ENCODE measurements at places on chromosomes 6 and 20.

- no peak for DNase-seq
Observed at GRCh38 chr20:33407251-33407650, 5.9 kb upstream of the CDK5RAP1 start.

- DNase-seq = no peak
Observed at GRCh38 chr6:46310196-46310595, 139.4 kb upstream of the ENPP5 start.

- no peak for DNase-seq
Observed at GRCh38 chr6:66825539-66825938, 1118.5 kb upstream of the EYS start.

DNA sequence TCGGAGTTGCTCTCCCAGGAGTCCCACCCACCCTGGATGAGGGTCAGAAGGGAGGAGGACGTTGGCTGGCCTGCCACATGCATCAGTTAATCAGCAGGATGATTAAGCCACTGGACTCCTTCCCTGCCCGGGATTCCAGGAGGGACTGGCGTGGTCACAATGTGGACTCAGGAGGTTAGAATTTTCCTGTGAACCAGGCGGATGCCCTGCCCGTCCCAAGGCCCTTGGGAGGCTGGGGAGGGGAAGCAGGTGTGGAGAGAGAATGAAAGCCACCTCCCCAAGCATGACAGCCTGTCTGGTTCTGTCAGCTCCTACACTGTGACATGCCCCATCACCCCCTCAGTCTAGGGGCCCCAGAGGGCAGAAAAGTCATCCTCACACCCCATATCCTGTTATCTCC, 11.6 kb upstream of the ITPR3 start:
- DNase-seq = no peak

GRCh38 chr6:16759181-16759645, 2.0 kb downstream of the ATXN1 start:
- DNase-seq = no peak

GRCh38 chr6:10451828-10452509, 37.1 kb upstream of the TFAP2A start:
- no peak for DNase-seq

DNA sequence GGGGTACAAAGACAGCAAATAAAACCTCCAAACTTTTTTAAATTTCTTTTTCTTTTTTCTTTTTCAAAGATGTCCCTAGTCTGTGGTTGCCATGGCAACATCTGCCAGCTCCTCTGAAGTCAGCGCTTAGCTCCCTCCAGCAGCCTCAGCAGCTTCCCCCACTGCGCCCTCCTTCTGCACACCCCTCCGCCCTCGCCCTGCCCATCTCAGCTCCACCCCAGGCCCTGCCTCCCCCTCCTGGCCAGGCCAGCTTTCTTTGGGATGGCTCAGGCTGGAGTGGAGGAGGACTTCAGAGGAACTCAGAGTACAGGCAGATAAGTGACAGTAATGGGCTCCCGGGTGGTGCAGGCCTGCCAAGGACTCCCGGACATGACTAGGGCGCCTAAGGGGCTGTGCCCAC, 104.6 kb downstream of the LRFN2 start:
- peak; percentile 21 for DNase-seq

- DNase-seq = no peak
Observed at GRCh38 chr6:157723376-157723775, 99.7 kb upstream of the SNX9 start.

GRCh38 chr6:71967436-71967835, 81.1 kb downstream of the RIMS1 start:
- no peak for DNase-seq

GRCh38 chr20:24450624-24451376, 18.6 kb upstream of the SYNDIG1 start:
- DNase-seq = no peak

- no peak for DNase-seq
Observed at GRCh38 chr6:16511040-16511660, 250.1 kb downstream of the ATXN1 start.

GRCh38 chr20:21399005-21399475, 1.7 kb upstream of the NKX2-4 start:
- no peak for DNase-seq

DNA sequence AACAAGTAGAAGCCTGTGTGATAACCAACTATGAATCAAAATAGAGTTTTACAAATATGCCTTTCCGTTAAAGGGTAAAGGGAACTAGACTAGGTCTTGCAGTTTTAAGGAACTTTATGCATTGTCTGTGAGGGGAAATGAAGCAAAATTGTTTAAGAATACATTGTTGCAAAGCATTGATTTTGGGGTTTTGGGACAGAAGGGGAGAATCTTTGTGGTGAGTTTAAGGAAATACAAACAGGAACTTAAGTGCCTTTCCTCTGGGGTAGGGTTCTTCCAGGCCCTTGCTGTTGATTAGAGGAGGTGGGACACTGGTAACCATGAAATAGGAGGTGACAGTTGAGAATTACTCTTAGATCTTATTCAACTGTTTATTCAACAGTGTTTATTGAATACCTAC, 4.7 kb downstream of the MAPK14 start:
- DNase-seq = no peak

DNA sequence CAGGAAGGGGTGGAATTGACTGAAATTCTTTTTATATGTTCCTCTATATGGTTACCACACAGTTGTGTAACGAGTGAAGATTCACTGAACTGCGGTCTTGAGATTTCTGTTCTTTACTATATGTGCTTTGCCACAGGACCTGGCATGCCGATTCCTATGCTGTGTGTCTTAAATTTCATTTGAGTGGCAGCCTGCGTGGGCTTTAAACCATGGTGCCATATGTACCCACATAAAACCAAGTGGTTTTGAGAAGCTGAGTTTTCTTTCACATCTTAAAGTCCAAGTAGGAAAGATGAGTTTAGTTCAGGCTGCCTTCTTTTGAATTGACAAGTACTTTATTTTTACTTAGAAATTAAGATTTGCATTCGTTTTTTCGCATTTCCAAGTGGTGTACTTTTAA, 101.1 kb downstream of the DOK5 start:
- DNase-seq = no peak

DNA sequence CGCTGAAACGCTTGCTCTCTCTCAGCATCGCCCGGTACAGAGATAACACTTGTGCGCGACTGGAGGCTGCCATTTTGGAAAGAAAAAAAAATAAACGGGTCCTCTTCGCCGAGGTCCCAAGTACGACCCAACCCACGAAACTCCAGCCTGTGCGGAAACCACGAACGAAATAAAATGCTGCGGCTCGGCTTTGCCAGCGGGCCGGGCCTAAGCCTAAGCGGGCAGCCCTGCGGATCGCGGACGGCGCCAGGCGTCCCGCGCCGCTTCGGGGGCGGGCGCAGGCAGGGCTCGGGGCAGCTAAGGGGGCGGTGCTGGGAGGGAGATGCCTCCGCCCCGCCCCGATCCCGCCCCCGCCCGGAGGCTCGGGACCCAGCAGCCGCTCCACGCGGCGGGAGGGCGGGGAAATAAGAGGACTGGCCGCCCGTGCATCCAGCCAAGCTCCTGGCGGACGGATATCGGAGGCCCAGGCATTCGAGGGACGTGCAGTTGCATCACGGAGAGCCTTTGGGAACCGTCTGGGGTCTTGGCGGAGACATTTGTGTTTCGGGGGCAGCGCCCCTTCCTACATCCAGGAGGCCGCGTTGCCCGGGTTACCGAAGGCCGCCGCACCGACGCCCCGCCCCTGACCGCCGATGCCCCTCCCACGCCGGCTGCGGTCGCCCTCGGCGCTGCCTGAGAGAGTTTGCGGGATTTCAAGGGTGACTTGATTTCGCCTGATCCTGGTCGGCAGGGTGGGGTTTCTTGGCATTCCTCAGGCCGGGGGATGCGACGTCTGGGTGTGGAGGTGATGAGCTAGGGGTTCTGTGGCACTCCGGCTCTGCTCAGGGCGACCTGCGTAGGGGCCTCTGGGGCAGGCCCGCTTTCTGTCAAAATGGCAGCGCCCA, at the start of the genes FARS2 and LYRM4:
Gene FARS2 (plus strand): TSS at position 853 of the 884 bp plus-strand sequence.
Gene LYRM4 (minus strand): TSS at position 290 of the 884 bp plus-strand sequence. CDS start 217 bp downstream, at position 73.
- DNase-seq = peak; percentile 90

- DNase-seq = no peak
Observed at GRCh38 chr20:53408691-53409446, 184.8 kb downstream of the ZNF217 start.

DNA sequence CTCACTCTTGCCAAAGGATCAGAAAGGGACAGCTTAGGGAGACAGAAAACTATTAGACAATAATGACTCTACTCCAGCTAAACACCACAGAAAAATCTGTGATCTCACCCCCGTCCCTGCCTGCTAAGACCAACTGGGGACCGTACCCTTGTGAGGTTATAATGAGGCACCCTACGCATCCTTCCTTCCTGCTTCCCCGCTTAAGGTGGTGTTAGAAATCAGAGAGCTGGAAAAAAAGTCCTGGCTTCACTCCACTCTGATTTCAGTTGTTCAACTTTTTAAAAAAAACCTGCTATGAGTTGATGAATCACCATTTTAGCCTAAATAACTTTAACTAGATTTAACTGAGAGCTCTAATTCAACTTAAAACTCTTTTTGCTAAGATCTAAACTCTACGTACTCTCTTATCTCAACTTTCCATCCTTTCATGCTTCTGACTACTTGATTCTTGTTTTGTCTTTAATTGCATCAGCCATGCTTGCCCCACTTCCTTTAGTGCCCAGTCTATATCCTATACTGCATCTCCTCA, 35.8 kb upstream of the TMEM14A start:
- no peak for DNase-seq

- DNase-seq = no peak
Observed at GRCh38 chr6:121453191-121453590, 17.7 kb downstream of the GJA1 start.

DNA sequence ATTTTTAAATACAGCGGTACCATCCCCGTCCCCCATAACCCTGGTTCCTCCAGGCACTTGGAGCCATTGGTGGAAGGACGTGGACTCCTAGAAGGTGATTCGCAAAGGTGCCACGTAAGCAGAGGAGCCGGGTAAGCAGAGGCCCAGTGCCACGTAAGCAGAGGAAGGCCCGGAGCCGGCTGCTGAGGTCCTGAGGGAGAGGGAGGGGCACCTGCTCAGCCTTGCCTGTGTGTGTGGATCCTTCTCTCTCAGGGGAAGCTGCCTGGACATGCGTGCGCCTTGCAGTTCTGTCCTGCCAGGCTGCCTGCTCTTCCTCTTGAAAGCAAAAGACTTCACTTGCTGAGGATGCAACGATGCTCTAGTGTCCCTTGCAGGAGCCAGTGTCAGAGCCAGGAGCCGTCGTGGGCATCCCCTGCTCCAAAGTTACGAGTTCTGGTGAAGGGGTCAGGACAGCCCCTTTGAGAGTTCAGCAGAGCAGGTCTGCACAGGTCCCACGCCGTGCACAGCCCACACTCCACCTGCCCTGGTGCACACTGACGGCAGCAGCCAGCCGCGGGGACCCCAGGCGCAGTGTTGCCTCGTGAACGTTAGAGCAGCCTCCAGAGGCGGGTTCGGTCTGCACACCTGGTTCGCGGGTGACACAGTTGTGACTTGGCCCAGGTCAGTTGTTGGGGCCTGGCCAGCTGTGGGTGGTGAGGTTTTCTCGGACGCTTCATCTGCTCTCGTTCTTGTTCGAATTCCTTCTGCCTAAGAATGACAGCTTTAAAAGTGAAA, 1.9 kb upstream of the NKAIN4 start:
- DNase-seq = no peak

GRCh38 chr6:4778086-4778485, 1.9 kb downstream of the CDYL start:
- no peak for DNase-seq

DNA sequence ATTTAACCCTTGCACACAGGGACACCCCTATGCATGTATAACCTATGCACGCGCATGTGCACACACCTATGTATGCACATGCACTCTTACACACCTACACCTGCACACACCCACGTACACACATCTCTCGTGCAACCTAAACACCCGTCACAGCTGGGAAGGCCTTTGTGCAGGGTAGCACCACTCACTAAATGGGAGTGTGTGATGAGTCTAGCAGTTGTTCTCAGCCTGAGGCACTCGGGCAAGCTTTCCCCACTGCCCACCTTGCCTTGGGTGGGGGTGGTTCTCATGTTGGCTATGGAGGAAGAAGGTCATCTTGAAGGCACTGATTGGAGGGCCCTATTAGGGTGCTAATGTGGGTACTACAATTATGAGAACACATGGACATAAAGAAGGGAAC, 85.8 kb downstream of the DLL1 start:
- DNase-seq = no peak

Data from WTC11 (cell line).